ENCODE measurements at places on chromosomes 6 and 20.

DNA sequence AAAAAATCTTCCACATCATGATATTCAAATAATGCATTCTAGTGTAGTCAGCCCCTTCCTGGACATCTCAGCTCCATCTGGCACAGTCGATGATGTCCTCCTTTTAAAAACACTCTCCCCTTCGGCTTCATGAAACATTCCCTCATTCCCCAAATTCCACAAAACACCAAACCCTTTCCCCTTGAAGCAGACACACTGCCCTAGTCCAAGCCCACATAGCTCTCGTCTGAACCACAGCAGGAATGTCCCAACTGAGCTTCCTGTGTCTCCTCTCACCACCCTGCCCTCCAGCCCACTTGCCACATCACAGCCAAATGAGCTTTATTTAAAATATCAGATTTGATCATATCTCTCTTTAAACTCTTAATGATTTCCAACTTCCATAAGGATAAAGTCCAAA, 106.4 kb upstream of the CARMIL1 start:
- DNase-seq = no peak

DNA sequence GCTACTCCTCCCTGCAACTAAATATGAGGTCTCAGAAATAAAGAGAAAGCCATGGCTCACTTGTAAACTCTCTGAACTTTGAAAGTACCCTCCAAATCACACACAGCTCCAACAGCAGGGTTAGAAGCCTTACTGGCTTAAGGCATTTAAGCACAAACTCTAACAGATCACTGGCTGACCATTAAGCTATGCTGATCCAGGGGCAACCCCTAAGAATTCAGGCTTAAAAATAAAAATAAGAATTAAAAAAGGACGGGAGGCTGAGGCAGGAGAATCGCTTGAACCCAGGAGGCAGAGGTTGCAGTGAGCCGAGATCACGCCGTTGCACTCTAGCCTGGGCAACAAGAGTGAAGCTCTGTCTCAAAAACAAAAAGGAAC, 21.8 kb downstream of the HLA-E start:
- no peak for DNase-seq

- no peak for DNase-seq
These were observed 14.5 kb upstream of the COL12A1 start for GRCh38 chr6:75220357-75220756.

DNA sequence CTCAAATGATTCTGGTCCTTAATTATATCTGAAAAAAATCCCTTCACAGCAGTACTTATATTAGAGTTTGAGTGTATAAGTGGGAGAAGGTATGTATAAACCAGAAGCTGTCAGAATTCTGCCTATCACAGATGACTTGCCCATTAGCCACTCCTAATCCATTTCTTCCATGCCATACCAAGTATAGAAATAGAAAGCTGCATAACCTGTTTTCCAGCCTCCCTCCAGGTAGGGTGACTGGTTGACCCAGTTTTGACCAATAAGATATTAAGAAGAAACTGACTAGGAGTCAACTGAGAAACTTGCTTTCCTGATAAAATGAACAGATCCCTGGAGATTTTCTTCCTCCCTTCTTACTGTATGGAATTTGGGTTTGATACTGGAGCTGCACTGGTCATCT, 112.2 kb upstream of the GRIK2 start:
- no peak for DNase-seq

DNA sequence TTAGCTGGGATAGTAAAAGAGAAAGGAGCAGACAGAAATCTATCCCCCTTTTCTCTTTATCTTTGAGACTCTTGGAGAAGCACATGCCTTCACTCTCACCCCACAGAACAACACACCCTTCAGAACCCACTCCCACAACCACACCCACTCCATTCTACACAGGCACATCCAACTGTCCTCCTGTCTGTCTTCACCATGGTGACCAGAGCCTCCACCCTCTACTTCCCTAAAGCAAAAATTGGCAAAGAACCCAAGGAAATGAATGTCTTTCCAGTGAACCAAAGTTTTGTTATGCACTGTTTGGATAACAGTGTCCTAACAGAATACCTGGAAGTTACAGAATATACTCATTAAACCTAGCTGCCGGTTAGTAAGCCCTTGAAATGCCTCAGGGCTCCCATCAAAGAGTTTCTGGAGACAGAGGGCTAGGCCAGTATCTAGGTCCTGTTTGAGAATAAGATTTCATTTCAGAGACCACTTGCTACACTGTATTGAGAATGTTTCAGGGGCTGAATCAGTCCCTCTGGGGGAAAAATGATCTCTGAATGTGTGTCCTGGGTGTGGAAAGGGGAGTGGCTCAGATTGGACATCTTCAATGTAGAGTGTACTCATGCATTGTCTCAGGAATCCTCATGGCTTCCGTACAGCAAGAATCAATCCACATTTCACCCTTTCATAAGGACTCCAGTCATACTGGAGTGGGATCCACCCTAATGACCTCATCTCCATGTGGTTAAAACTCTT, 101.1 kb downstream of the LY86 start:
- no peak for DNase-seq

DNA sequence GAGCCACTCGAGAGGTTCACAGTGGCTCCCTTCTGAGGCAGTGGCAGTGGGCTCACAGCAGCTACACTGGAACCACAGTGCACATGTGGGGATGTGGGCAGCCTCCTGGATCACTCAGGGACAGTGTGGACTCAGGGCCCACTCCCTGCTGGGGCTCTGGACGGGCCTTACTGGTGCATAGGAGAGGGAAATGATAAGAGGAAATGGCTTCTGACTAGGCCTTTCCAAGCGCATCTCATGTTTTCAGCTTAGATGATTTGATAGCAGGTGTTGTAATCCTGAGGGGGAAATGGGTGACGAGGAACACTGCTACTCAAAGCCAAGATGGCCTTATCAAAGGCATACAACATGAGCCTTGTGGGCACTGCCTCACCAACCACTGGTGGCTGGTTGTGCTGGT, 44.0 kb downstream of the PANK2 start:
- DNase-seq = no peak

- no peak for DNase-seq
These were observed 8.3 kb downstream of the TFAP2A start for GRCh38 chr6:10406556-10406955.

DNA sequence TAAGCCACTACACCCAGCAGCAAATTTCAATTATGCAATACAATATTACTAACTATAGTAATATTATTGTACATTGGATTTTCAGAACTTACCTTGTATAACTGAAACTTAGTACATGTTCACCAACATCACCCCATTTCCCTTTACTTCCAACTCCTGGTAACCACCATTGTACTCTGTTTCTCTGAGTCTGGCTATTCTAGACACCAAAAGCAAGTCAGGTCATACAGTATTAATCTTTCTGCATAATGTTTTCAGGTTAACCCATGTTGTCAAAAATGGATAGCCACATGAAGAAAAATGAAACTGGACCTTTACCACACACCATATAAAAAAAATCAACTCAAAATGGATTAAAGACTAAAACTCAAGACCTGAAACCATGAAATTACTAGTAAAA, 558.2 kb downstream of the MMUT start:
- no peak for DNase-seq

- no peak for DNase-seq
These were observed 48.1 kb upstream of the TNFRSF21 start for GRCh38 chr6:47357827-47358226.

DNA sequence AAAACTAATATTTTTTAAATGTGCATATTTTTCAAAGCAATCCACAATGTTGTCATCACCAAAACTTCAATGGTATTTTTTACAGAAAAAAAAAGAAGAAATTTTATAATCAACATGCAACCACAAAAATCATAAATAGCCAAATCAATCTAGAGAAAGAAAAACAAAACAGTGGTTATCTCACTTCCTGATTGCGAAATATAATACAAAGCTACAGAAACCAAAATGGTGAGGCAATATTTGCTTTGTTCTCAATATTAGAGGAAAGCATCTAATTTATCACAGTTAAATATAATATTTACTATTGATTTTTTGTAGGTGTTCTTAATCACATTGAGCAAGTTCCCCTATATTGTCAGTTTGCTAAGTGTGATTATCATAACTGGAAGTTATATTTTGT, 720.7 kb upstream of the ADGRB3 start:
- DNase-seq = no peak

DNA sequence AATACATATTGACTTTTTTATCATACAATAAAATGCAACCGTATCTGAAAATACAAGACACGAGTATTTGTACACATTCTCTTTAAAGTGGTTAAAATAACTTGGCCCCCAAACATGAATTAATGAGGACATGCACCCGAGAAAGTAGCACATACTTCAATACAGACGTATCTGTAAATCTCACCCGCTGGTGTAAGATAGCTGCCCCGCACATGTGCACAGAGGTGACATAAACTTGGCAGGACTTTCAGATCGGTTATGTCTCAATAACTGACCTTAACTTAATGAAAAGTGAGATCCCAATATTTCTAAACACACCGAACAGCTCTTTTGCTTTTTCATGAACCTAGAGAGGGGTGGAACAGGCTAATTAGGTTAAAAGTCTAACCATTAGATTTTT, 91.5 kb upstream of the RPS6KA2 start:
- no peak for DNase-seq

- DNase-seq = peak; percentile 71
These were observed 77.5 kb downstream of the GINS1 start for GRCh38 chr20:25484911-25485511.

DNA sequence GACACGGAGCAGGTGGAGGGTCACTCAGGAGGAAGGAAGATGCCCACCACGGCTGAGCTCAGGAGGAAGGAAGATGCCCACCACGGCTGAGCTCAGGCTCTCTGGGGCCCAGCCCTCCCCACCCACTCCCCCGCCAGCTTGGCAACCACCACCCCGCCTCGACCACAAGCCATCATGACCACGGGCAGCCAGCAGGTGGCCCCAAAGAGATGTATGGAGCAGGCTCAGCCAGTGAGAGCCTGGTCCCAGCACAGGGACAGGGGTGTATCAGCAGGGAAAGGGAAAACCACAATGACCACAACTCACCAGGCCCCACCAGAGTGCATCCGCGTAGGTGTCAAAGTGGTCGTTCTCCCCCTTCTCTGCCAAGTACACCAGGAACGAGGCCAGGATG, 30.4 kb downstream of the KCNQ2 start:
- peak; percentile 78 for DNase-seq

DNA sequence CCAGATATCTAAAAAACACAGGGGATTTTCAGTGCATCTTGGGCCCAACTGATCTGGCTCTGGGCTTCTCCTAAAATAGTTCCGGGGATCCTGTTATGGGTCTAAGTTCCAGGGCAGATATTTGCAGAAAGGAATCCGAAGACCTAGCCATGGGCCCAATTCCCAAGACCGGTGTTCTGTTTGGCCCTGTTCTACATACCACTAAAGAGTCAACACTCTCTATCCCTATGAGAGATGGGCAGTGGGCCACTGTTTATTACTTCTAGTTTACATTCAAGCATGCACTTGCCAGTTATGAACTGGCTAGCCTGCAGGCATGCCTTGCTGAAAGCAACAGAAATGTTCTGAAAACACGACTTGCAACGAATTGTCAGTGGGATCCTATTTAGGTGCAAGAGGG, 87.4 kb upstream of the PLCB4 start:
- DNase-seq = no peak

GRCh38 chr6:11231564-11232192, 790 bp downstream of the NEDD9 start:
- peak; percentile 84 for DNase-seq

GRCh38 chr6:110534731-110535492, 58.5 kb upstream of the SLC22A16 start:
- peak; percentile 63 for DNase-seq

DNA sequence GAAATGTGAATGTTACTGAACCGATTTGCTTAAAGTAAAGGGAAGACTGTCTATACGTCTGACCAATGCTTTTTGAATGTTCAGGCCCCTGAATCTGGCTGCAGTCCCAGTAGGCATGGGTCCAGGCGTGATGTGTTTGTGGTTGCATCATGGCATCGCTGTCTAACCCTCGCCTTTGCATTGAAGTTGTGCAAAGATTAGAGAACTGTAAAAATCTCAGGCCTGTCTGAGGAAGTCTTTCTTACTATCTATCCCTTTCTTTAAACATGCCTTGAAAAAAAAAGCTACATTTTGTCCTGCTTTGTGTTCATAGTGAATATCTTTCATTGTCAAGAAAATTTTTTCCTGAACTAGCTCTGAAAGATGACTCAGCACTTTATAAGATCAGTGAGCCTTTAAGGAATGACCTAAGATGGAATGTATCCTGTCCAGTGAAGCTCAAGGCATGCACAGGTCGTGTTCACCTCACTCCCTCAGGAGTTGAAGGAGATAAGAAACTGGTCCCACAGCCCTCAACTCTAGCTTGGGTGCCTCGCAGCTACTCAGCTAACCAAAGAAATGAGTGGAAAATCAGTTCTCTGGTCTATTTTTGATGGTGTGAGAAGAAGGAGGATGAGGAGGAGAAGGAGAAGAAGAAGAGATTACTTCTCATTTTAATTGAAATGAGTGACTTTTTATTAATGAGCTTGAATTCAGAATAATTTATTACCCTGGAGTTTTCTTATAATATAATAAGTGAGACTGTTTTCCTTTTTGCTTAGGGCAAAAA, 48.6 kb downstream of the TPD52L1 start:
- no peak for DNase-seq

GRCh38 chr20:47174456-47175243, 181.8 kb downstream of the ZMYND8 start:
- DNase-seq = no peak

DNA sequence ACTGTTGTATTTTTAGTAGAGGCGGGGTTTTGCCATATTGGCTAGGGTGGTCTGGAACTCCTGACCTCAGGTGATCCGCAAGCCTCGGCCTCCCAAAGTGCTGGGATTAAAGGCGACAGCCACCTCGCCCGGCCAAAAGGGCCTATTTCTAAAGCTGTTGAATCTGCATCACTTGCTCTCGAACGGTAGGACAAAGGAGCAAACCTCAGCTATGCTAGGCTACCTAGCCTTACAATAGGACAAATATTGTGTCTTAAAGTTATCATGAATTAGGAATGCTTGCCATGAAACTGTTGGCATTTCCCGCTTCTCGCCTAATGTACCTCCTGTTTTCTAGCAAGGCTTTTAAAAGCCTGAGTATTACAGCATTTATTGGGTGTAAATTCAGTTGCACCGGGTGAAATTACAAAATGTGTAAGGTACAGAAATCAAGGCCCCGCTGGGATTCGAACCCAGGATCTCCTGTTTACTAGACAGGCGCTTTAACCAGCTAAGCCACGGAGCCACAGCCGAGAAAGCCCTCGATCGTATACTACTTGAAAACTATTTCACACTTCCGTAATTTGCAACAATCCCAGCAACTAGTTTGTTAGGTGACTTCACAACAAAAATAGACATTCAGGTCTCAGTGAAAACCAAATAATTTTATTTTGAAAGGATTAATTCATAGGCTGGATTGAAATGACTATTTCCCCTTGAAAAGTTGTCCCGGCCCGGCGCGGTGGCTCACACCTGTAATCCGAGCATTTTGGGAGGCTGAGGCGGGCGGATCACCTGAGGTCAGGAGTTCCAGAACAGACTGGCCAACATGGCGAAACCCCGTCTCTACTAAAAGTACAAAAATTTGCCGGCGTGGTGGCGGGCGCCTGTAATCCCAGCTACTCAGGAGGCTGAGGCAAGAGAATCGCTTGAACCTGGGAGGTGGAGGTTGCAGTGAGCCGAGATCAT, 211.6 kb upstream of the ZNF184 start:
- DNase-seq = peak; percentile 86

GRCh38 chr20:34755367-34755766, 51.2 kb downstream of the TP53INP2 start:
- no peak for DNase-seq

- no peak for DNase-seq
These were observed 37.0 kb downstream of the SYTL3 start for GRCh38 chr6:158686791-158687381.

All from cerebellar cortex (tissue), 1 donor.